Sciatic nerve (tissue), 2 donors: ENCODE measurements at places on chromosomes 3 and 15.
A peak's percentile ranks its signal among the peaks of the same experiment; 100 is the strongest.

GRCh38 chr3:103134023-103134724 is 699.4 kb downstream of the ZPLD1 start:
- no peak for DNase-seq

DNA sequence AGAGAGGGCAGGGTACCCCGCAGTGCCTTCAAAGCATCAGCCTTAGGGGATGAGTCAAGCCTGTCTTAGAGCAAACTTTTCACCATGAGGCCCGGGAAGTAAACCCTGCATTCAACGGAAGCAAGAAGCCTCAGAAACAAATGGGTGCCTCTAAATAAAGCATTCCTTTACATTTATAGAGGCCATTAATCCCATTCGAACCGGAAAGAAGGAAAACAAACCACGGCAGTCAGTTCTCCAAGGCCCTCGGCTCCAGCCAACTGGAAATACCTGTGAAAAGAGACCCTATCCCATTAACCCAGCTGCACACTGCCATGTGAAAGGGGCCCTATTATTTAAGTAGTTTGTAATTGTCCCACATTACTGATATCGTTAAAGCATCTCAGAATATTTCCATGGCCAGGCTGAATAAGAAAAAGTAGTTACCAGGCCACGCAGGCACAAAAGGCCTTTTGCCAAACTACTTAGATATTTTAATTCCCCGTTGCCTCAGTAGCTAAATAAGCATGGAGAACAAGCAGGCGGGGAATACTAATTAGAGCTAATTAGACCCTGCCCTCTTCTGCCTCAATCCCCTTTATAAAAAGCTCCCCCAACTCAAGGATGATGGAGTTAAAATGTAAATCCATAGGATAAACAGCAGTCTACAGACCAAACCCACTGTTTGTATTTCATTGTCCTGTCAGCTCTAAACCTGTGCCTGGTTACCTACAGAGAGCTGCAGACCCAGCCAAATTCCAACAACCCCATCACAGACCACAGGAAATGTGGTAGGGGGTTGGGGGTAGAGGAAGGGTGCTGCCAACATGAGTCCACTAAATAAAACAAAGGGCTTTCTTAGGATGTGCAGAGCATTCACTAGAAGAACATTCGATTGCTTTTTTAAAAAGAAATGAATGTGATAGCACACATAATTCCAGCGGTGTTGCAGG is 4.1 kb downstream of the ITGB5 start:
- no peak for DNase-seq

- DNase-seq: no peak
These were observed 178.3 kb downstream of the UACA start for GRCh38 chr15:70584838-70585706.

DNA sequence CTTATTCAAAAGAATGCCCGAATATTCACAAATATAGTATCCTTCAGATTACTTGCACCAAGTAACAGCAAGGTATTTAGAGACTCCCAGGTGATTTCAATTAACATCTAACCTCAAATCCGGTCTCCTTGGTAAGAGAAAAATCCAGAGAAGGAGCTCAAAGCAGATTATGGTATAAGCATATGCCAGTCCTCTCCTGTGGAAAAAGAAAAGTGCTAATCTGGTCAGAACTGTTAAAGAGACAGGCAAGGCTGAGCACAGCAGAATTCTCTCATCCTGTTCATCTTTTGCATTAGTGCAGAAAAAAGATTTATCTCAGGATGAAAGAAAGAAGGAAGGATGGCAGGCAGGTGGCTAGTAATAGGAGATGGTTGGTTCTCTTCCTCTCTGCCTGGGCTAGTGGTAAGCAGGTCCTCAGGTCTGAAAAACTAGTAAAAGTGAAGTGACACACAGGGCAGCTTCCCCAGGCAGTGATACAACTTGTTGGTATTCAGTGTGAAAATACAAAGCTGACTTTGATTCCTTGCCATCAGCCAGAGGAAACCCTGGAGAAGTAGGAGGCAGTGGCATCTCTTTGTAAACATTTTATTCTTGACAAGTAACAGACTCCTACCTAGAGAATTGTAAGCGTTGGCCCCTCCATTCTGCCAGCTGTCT is 14.2 kb downstream of the ATXN7 start:
- DNase-seq: no peak

GRCh38 chr15:98824595-98824994 is 176.3 kb downstream of the IGF1R start:
- DNase-seq: no peak

DNA sequence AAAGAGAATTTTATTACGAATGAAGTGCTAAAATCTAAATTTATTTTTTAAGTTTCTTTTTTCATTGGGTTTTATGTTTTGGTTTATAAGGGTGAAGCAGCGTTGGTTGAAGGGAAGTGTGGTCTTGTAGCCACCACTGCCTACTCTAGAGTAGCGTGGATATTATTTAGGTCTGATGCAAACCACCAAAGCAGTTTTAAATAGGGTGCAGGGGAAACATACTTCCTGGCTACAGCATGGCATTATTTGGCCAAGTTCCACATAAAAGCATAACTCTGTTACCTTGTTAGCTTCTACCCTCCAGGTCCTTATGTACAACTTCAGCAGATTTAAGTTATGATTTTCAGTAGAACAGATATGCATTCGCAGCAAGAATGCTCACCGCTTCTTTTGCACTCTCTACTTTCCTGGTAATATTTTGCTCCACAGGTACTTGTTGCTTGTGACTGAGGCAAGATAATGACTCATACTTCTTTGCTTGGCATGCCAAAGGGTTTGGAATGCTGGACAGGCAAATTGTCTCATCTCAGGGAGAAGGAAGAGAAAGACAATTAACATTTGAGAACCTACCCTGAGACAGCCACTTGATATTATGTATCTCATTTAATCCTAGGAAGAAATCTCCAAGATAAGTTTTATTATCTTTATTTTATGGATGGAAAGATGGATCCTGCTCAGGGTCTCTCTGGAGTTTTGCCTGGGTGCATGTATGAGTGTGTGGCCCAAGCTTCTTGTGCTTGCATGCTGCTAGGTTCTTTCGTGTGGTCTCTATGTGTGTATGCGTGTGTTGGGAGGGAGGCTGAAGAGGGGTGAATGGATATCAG is 5.4 kb downstream of the TGFBR2 start:
- no peak for DNase-seq

GRCh38 chr3:170745211-170745718 is 124.7 kb downstream of the RPL22L1 start:
- DNase-seq: no peak

- no peak for DNase-seq
These were observed 24.5 kb downstream of the RASA2 start for GRCh38 chr3:141511361-141511760.

DNA sequence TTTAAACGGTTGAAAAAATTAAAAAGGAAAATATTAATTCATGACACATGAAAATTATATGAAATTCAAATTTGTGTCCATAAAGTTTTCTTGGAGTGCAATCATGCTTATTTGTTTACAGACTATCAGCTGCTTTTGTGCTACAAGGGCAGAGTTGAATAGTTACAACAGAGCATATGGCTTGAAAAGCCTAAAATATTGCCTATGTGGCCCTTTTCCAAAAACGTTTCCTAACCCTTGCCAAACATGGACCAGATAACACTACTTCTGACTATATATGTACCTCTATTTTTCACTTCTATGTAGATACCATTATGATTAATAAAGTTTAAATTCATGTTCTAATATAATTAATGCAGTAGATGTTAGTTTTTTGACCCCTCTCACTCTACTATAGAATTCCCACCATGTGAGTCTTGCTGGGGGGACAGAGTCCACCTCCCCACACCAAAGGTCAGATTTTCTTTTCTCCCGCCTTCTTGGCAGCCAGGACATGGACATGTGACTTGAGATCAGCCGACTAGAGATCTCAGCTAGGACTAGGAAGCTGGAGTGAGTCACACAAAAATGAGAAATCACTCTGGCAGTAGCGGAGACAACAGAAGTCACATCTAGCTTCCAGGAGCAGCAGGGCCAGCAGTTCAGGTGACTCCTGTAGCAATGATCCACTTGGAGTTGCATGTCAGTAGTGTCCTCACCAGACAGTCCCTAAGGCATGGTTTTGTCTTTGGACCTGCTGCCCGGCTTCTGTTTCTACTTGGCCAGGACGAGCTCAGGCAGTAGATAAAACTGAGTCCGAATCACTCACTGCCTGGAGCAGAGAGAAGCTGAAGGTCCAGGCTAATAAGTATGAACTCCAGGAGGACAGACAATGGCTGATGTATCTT is 22.4 kb downstream of the CIAO2A start:
- peak; percentile 70 for DNase-seq

DNA sequence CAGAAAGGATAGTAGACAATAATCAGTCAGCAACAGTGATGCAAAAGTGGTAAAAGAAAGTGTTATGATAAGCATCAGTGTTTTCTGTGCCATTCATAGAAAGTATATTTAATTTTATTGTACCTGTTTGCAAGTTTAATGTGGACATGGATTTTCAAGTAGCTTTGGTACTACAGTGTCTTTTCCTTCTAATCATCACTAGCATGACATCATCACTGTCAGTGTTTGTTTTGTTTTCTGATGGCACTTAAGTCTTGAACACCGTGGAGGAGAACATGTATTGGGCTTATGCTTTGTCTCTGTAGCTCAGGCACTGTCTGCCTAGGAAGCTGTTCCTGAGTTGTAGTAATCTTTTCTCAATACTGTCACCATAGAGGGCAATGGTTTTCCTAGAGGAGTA is 41.9 kb downstream of the SETD5 start:
- no peak for DNase-seq

- peak; percentile 83 for DNase-seq
These were observed 18.1 kb downstream of the CSPG4 start for GRCh38 chr15:75694241-75695182.

DNA sequence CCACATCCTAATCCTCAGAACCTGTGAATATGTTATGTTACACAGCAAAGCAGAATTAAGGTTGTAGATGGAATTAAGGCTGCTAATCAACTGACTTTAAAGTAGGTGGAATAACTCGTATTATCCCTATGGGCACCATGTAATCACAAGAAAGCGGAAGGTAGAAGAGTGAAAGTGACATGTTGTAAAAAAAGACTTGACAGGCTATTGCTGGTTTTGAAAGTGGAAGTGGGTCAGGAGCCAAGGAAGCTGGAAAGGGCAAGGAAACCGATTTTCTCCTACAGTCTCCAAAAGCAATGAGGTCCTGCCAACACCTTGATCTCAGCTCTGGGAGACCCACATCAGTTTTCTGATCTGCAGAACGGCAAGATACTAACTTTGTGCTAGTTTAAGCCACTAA is 6.6 kb downstream of the TP63 start:
- no peak for DNase-seq

DNA sequence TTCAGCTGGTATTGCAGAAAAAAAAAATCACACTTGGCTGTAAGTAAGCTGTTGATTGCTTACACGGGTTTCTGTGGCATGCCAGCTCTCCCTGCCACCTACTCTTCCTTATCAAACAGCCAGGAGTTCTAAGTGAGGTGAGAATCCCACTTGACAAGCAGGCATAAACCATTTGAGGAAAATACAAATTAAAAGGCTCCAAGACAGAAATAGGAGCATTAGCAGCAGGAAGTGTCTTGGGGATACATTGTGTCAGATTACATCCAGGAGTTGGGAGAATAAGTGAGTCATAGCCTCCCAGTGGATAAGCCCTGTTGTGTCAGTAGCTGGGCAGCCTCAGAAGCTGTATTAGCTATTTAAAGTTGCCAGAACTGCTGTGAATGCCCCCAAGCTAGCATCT is 256.0 kb downstream of the CNTN4 start:
- no peak for DNase-seq

DNA sequence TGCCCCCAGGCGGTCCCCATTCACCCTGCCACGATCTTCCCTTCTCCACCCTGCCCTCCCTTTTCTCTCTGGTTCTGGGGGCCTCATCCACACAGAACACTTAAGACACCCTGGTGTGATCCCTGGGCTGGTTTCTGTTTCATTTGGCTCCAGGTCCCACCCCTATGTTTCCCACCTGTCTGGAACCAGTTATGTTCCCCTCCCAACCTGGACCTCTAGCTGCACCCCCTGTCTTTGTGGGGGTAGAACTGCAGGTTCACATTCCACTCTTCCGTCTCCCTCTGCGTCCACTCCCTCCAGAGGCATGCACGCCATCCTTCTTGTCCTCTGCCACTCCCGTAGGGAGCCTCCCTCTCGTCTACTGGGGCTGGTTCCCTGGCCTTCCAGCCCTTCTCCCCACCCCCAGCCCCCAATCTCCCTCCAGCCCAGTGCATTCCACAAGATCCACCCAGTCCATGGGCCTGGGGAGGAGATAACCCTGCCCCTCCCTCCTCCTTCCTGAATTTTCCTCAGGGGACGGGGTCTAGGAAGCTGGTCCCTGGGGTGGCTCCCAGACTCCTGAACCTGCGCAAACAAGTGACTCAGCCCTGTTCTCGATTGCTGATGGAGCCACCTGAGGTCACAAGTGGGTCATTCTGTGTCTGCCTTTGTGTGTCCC is 73.8 kb downstream of the ABTB1 start:
- DNase-seq: peak; percentile 56

DNA sequence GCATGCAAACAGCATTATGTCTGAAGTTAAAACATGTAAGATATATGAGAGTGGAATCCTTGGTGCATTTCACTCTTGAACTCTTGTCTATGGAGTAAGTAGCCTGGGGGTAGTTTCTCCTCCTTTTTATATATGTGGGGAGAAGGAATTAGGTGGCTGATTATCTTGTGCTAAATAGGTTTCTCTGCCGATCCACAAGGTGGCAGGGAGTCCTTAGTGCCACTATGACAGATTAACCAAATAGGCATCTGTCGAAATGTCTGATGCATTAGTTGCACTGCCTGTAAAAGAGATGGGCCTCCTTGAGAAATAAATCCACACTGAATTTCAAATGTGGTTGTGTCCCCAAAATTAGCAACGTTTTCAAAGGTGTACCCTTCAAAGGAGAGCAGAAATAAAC is 170.1 kb downstream of the CNTN4 start:
- DNase-seq: no peak

GRCh38 chr3:5634411-5634810 is 446.9 kb downstream of the EDEM1 start:
- DNase-seq: no peak

DNA sequence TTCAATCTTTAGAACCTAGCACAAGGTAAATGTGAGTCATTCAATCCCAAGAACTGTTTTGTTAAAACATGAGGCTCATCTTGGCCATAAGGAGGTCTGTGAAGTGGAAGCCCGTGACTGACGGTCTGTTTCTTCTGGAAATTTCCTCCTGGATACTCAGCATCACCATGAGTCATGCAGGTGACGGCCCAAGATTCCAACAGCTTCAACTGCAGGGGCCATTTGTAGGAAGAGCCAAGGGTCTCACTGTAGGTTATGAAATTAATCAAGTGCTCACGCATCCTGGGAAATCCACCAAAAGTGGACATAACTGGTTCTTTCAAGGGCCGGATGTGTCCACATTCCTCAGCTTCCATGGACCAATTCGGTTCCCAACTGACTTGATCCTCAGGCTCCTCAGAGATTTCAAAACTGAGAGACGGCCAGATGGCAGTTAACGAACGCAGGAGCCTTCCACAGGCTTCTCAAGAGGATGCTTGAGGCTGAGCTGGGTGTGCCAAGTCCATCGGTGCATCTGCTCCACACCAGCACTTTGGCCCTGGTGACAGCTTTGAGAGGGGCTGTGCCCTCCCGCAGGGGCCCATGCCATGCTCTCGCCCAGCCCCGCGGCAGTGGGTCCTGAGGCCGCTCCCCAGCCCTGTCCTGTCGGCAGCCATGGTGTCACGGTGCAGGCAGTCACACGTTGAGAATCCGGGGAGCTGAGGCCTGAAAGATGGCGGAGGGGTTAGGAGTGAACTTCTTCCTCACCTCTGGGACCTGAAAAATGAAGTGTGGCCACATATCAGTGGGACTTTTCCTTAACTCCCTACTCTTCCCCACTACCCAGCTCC is 8.5 kb downstream of the MAP6D1 start:
- no peak for DNase-seq

GRCh38 chr15:93694033-93694432 is 537.3 kb upstream of the MCTP2 start:
- no peak for DNase-seq

GRCh38 chr3:125075738-125076137 is 19.9 kb upstream of the HEG1 start:
- DNase-seq: no peak
